ENCODE measurements at places on chromosomes 5 and 9.
A peak's percentile ranks its signal among the peaks of the same experiment; 100 is the strongest.

DNA sequence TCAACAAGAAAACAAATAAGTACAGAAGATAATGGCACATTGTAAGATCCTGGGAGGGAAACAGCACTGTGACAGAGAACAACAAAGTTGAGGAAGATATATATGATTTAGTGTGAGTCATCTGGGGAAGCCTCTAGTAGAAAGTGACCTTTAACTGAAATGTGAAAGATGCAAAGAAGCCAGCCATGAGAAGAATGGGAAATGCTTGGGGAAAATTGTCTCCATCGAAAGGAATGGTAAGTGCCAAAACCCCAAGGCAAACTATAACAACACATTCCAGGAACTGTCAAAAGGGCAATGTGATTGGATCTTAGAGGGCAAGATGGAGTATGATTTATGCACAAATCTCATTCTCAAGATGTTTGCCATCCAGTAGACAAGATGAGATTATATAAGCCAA lies 537.8 kb upstream of the BRINP1 start:
- DNase-seq, result no peak

DNA sequence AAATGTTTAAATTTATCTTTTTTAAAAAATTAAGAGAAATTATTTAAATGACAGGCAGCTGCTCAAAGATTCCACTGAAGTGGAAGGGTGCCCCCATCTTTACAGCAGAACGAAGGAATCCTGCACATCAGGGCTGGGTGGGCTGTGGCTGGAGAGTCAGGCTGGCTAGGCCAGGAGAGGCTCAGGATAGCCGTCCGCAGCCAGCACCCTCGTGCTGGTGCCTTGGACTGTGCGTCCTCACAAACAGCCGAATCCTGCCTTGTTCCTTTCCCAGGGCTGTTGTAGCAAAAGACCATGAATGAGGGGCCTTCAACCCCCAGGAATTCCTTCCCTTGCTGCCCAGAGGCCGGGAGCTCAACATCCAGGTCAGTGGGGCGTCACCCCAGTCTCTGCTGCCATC lies 64.6 kb upstream of the FCN1 start:
- no peak for DNase-seq

DNA sequence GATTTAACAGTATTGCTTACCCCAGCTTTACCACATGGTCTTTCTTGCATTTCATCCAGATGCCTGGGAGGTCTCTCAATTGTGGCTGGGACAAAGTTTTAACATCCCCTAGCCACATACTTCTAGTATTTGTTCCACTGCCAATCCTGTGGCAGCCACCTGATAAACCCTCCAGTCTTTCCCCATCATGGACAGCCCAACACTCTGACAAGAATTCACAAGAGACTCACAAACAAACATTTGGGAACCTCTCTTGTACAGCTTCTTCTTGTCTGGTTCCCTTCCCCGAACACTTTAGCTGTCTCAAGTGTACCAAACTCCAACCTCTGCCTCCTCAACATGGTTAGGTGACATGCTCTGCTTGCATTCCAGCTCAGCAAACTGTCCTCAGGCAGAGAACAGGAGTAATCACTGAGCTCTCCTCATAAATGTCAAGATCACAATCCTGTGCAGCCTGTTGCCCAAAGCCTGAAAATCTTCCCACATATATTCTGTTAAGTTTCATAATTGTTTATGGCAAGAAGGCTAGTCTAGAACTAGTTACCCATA lies 59.7 kb downstream of the STRBP start:
- no peak for DNase-seq

DNA sequence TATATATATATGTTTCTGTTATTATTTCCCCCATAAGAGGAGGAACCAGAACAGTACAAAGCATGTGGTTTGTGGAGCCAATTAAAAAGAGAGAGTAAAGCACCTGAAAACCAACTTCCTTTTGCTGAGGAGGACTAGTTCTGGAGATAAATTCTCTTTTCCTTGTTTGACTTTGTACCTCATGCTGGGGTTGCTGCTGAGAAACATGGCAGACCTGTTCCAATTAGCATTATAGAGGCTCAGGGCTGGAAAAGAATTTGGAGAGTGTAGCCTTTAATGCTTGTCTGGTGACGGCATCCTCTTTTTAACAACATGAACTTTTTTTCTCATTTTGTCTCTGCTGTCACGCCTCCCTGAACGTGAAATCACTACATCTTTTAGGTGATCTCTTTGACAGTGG lies 32.8 kb upstream of the NMUR2 start:
- no peak for DNase-seq

DNA sequence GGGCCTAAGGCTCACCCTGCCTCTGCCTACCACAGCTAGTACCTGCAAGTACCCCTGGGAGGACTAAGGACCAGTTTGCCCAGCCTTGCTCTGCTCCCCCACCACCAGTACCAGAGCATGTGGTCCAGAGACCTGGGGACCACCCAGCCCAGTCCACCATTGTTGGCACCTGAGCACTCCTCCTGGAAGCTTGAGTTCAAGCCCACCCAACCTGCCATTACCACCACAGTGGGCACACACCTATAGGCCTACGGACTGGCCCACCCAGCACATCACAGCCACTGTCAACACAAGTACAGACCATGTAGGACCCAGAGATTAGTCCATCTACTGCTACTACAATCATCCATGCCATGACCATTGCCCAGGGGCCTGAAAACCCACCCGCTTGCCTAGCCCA lies 30.8 kb upstream of the SH3TC2 start:
- DNase-seq, result no peak

GRCh38 chr5:14251733-14252132 lies 108.6 kb downstream of the TRIO start:
- no peak for DNase-seq

DNA sequence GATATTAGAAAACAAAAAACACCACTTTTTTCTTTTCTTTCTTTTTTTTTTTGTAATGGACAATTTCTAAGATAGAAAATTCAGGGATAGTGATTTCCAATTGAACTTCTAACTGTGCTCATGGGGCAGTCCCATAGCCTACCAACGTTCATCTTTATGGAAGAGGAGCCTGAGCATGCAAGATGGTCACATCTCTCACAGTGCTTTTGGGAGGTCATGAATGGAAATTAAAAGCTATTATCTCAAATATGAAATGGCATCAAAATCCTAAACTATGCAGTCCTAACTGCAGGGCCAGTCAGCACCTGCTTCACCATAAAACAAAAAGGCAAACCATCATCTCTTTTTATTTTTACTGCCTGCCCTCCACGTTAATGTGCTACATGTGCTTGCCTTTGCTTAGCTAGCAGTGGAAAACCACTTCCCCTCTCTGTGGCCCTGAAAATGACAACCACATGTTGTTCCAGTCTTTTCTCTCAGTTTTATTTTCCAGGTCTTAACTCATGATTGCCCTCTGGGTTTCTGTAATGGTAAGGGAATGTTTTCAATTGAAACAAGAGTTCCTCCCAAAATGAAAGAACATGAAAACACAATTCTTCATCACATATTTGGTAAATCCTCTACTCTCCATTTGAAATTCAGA lies 16.7 kb downstream of the IFNB1 start:
- DNase-seq, result peak; percentile 33

GRCh38 chr5:78647351-78647818 lies 1.2 kb downstream of the LHFPL2 start:
- DNase-seq, result peak; percentile 45

- DNase-seq, result peak; percentile 33
These were observed 12.4 kb downstream of the UBAP1 start for GRCh38 chr9:34190996-34191892.

DNA sequence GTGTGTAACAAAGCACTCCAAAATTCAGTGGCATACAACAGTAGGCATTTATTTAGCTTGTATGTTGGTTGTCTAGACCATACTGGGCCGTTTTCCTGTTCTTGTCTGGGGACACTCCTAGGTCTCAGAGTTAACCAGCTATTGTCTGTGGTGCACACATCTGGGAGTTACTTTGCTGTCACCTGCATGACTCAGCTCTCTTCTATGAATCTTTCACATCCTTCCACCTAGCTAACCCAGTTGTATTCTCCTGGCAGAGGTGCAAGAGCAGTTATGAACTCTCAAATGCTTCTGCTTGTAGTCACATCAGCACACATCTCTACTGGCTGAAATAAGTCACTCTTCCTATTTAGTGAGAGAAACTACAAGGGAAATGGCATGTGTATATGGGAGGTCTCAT lies 138.1 kb downstream of the BAAT start:
- DNase-seq, result no peak

DNA sequence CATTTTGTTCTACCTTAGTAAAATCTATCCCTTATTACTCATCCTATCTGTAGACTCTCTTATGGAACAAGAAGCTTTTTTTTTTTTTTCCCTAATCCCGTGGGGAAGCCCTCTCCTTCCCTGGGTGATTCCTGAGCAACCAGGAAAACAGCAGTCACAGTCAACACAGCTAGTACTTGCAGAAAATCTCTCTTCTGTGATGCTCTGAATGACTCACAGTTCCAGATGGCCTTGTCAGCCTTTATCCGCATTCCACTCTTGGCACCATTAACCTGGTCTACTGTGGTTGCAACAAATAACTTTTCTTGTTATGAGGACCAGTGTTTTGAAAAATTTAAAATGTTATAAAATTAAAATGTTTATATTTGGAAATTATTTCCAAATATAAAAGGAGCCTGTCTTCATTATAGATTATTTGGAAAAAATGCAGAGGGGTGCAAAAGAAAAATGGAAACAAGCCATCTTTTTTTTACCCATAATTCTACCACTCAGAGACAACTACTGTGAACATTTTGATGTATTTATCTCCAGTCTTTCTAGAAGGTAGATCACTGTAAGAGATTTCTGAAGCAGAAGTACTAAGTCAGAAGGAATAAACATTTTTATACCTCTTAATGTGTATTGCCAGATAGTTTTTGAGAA lies 486.7 kb downstream of the RAB3C start:
- no peak for DNase-seq

- DNase-seq, result no peak
These were observed 13.8 kb downstream of the CLPTM1L start for GRCh38 chr5:1330847-1331831.

- DNase-seq, result no peak
These were observed 580.5 kb downstream of the TLE1 start for GRCh38 chr9:81108821-81109220.

DNA sequence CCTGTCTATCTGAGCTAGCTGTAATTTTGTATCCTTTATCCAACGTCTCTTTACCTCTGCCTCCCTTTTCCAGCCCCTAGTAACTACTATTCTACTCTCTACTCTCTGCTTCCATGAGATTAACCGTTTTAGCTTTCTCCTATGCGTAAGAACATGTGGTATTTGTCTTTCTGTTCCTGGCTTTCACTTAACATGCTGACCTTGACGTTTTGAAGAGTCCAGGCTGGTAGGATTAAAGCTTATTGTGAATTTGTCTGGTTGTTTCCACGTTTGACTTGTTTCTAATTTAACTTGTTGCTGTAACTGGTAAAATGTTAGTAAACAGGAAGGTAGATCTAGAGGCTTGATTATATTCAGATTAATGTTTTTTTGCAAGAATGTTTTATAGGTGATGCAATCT lies 385.3 kb downstream of the PSAT1 start:
- no peak for DNase-seq

DNA sequence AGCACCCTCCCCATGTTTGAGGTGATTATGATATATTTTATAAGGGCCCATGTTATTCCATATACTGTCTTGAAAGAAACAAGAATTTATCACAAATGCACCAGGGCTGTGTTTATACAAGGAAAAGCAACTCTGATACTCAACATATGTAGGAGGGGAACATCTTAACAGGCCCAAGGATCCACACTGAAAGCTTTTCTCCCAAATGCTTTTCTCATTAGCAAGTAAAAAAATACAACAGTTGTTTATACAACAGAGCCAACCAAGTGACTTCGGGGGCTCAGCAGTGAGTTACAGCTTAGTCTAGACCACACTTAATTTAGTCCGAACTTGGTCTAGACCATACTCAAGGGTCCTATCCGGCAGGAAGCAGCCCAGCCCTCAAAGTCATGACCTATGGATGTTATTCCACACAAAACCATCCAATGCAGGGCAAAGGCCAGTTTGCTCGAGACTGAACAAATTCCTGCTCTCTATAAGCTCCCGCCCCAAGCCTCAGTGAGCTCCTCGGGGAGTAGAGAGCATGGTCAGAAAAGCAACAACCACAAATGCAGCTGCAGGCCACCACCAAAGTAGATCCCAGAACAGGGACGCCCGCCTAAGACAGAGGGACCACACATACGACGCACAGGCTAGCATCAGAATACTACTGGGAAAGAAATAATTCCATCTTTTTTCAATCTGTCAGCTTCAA lies 6.8 kb downstream of the GZMK start:
- no peak for DNase-seq

DNA sequence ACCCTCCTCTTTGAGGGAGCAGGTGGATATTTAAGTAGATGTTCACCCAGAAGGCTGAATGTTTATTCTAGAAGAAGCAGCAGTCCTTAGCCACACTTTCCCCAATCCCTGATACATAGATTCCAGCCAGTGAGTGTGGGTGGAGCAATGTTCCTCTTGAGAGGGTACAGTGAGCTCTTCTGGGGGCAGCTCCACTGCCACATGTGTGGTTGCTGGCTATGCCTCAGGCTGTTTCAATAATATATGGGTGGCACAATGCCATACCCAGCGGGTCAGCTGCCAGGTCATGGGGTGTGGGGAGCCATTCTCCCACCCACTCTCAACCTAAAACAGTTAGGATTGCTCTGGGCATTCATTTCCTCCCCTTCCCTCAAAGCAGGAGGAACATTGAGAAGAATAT lies 61.6 kb upstream of the DAB2 start:
- no peak for DNase-seq

GRCh38 chr5:132086277-132086794 lies 12.7 kb downstream of the CSF2 start:
- DNase-seq, result no peak

GRCh38 chr9:113368982-113369854 lies 7.6 kb downstream of the HDHD3 start:
- peak; percentile 75 for DNase-seq

GRCh38 chr5:74420947-74421346 lies 219.6 kb downstream of the ENC1 start:
- DNase-seq, result no peak

DNA sequence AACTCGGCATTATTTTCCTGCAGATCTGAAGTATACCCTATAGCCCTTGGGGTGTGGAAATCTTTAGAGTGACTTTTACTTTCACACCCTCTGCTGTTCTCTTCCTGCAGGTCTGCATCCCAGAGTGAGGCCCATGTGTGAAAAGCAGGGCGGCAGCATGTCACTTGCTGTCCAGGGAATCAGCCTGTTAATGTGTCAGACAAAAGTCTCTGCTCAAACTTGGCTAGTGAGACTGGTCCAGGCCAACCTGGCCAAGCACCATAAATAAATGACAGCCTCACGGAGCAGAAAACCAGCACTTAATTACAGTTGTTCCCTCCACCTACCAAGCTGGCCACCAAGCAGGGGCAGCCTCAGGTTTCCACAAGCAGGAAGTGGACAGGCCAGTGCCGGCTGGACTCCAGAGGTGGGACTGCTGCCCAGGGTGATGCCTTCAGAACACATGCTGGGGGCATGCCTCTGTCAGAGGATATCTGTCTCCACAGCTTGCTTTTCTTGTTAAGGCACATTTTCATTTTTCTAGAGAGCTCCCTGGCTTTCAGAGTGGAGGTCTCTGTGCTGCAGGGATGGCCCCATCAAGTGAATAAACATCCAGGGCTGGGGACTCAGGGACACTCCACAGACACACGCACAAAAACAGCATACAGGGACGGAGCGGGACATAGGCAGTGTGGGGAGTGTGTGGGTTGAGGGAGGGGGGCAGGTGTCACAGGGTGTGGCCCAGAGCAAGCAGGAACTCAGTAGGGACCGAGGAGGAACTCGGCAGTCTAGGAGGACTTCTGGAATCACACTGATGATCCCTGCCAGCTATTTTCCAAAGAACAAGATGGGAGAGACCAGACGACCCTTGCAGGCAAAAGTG lies 243.8 kb upstream of the IRX1 start:
- DNase-seq, result no peak

Data from common myeloid progenitor, CD34-positive (primary cell).